ENCODE measurements at places on chromosomes 1 and 21. TPM values are rescaled to one million over a fixed set of nuclear protein-coding genes. Genes with fewer than 3 reads are reported as not detected.

GRCh38 chr21:33033094-33033951 lies 7.6 kb downstream of the OLIG2 start:
- peaks cover 5% of the 10 kb centered on the region for H3K36me3 ChIP-seq
- peaks cover 20% of the 10 kb centered on the region for H3K27me3 ChIP-seq
- peak; percentile 52 for DNase-seq
- H3K27ac ChIP-seq, result no peak overlapping the region

DNA sequence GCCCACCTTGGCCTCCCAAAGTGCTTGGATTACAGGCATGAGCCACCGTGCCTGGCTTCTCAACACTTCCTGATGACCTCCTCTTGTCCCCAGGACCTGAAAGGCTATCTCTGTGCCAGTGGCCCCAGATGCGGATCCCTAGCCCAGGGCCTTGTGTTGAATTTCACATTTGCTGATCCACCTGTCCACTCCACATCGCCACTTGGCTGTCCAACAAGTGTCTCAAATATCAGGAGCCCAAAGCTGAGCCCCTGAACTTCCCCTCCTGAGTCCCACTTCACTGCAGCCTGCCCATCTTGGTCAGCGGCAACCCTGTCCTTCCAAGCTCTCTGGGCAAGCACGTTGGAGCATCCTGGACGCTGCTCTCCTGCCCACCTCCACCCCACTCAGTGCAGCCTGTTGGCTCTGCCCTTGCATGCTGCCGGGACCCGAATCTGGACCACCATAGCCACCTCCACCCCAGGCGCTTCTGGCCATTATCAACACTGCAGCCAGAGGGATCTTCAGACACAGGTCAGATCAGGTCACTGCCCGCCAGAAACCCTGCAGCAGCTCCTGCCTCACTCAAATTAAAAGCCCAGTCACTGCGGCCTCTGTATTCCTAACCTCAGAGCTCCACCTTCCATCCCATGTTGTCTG lies 352.5 kb upstream of the VAMP3 start:
- peaks cover 6% of the 10 kb centered on the region for H3K27me3 ChIP-seq
- H3K36me3 ChIP-seq, result peaks cover 22% of the 10 kb centered on the region
- H3K4me1 ChIP-seq, result no peaks in the 10 kb centered on the region
- no peak overlapping the region for H3K27ac ChIP-seq
- H3K4me3 ChIP-seq, result no peak overlapping the region

DNA sequence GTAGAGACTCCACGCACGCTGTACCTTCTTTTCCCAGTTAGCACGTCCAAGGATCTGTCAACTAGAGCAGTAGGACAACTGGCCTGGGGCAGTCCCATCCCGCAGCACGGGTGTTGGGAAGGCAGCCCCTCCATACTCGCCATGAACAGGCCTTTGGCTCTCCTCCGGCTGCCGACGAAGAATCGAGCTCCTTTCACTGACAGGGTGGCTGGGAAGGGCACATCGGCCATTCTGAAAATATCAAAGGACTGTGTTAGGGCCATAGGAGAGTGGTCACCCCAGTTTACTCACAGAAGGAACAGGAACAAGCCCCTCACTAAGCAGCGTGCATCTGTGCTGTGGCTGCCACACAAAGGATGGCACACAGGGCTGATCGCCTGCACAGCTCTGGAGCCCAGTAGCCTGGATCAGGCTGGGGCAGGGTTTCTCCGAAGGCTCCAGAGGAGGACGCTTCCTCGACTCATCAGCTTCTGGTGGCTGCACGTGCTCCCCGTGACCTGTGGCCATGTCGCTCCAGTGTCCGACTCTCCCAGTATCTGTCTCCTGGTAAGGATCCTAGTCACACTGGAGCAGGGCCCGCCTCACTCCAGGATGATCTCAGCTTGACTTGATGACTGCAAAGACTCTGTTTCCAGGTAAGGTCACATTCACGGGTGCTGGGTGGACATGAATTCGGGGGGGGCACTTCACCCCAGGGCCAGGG lies 8.9 kb downstream of the KRTAP10-1 start:
- DNase-seq, result no peak
- H3K36me3 ChIP-seq, result peaks cover 6% of the 10 kb centered on the region
- H3K27me3 ChIP-seq, result peaks cover 5% of the 10 kb centered on the region
- H3K27ac ChIP-seq, result no peak overlapping the region

DNA sequence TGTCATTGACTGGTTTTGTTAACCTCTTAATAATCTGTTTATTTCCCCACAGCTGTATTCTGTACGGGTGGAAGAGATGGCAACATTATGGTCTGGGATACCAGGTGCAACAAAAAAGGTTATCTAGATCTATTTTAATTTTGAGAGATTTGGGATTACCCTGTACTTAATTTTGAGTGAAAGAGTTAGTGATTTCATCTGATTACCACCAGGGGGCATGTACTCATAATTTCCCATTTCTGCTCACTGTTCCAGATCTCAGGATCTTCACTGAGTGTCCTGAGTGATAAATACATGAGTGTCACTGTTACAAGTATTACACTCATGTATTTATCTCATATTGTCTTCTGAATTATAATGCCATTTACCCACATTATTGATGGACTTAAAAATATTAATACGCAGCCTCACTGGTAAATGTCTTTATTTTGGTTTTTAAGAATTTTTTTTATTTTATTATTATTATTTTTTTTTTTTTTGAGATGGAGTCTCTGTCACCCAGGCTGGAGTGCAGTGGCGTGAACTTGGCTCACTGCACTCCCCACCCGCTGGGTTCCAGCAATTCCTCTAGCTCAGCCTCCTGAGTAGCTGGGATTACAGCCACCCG lies 27.4 kb downstream of the DTL start:
- no peaks in the 10 kb centered on the region for H3K27me3 ChIP-seq
- DNase-seq, result no peak

- no peaks in the 10 kb centered on the region for H3K36me3 ChIP-seq
- no peak overlapping the region for H3K4me3 ChIP-seq
- H3K4me1 ChIP-seq, result no peaks in the 10 kb centered on the region
- no peak overlapping the region for H3K27ac ChIP-seq
- H3K27me3 ChIP-seq, result no peaks in the 10 kb centered on the region
- DNase-seq, result no peak
Measured at GRCh38 chr1:191953526-191953925, 204.7 kb upstream of the RGS18 start.

DNA sequence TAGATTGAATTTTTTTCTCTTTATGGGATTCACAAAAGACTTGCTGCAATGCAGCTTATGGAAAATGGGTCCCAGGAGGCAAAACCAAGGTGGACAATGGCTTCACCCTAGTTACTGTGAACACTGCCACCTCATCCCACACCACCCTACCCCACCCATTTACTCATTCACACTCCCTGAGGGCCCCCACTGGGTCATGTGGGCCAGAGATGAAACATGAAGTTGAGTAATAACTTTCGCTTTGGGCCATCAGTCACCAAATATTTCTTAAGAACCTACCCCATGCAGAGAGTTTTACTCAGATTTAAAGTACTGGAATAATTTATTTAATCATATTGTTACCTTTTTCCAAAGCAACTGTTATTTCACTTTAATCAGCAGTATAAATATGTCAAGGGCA lies 191.8 kb downstream of the TPR start:
- H3K4me3 ChIP-seq, result no peak overlapping the region
- peaks cover 15% of the 10 kb centered on the region for H3K4me1 ChIP-seq
- DNase-seq, result no peak
- no peaks in the 10 kb centered on the region for H3K27me3 ChIP-seq
- no peaks in the 10 kb centered on the region for H3K36me3 ChIP-seq

GRCh38 chr1:38062361-38063288 lies 16.0 kb upstream of the POU3F1 start:
- no peaks in the 10 kb centered on the region for H3K27me3 ChIP-seq
- no peak overlapping the region for H3K27ac ChIP-seq
- peaks cover 22% of the 10 kb centered on the region for H3K4me1 ChIP-seq
- DNase-seq, result no peak
- H3K4me3 ChIP-seq, result no peak overlapping the region

- no peaks in the 10 kb centered on the region for H3K36me3 ChIP-seq
- H3K27me3 ChIP-seq, result no peaks in the 10 kb centered on the region
- no peak for DNase-seq
- H3K4me1 ChIP-seq, result no peaks in the 10 kb centered on the region
- no peak overlapping the region for H3K27ac ChIP-seq
Measured at GRCh38 chr21:41294548-41295231, 21.9 kb upstream of the FAM3B start.

DNA sequence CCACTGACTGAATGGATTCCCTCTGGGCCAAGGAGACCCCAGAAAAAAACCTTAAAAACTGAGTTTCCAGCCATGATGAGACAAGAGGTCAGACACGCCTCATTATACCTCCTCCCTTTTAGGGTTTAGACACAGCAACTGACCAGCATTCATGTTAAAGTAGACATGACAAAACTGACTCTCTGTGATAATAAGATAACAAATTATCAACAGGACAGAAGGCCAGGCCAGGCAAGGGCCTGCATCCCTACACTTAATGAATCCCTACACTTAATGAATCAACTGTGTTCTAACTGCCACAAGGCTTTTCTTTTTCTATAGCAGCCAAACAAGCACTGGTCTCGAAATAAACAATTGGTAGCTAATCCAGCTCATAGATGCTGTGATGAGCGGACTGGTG lies 33.3 kb upstream of the FAM89A start:
- no peaks in the 10 kb centered on the region for H3K4me1 ChIP-seq
- H3K4me3 ChIP-seq, result no peak overlapping the region
- H3K36me3 ChIP-seq, result peaks cover 3% of the 10 kb centered on the region
- DNase-seq, result no peak
- H3K27ac ChIP-seq, result no peak overlapping the region

DNA sequence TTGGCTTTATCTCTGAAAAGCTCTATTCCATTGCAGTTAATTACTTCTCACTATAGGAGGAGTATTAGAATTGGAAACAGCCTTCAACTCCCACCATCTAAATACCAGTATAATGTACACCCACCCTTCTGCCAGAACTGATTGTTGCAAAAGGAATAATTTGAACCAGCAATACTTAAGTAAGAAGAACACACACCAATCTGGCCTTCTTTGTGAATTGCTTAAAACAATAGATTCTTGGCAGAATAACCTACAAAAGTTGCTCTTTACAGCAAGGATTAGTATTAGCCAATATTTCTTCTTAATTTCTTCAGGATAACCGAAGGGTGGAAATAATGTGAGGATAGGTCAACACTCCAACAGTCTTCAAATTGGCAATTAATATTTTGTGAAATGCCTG lies 54.9 kb upstream of the ADAMTS5 start:
- peaks cover 4% of the 10 kb centered on the region for H3K27me3 ChIP-seq
- no peak overlapping the region for H3K27ac ChIP-seq
- no peak overlapping the region for H3K4me3 ChIP-seq
- DNase-seq, result no peak
- H3K4me1 ChIP-seq, result peaks cover 10% of the 10 kb centered on the region

DNA sequence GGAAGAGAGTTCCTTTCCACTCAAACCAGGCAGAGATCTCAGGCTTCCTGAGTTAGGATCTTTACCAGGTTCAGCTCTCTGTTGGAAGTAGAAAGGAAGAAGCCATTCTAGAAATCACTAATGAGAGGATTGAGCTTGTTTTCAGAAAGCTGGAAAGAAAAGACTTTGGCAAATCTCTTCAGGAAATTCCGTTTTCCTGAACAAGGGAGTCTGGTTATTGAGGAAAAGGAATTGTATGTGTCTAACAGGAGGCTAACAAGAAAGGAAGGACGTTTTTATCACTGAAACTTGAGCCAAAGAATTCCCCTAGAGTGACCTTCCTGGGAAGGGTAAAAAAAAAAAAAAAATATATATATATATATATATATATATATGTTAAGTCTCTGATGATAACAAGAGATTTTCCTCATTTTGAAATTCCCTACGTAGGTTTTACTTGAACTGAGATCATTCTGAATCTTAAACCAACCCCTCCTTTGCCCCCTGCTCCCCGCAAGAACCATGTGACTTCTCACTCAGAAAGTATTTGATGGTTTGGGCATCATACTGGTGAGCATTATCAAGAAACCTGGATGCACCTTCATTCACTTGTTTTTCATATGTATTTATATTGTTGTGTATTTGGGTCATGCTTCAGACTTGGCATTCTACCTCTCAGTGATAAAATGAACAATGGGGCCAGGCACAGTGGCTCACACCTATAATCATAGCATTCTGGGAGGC lies 98.4 kb upstream of the BMP8A start:
- no peaks in the 10 kb centered on the region for H3K36me3 ChIP-seq
- peaks cover 19% of the 10 kb centered on the region for H3K4me1 ChIP-seq
- H3K27me3 ChIP-seq, result peaks cover 6% of the 10 kb centered on the region
- H3K27ac ChIP-seq, result no peak overlapping the region
- DNase-seq, result no peak

DNA sequence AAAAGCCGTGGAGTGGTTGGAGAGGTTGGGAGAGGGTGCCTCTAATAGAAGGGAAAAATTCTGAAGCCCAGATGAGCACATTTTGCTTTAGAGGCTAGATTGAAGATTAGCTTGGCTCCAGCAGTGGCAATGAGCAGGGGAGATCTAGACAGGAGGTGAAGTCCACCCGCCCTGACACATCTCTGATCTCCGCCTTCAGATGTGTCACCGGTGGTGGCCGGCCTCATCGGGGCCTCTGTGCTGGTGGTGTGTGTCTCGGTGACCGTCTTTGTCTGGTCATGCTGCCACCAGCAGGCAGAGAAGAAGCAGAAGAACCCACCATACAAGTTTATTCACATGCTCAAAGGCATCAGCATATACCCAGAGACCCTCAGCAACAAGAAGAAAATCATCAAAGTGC lies 8.4 kb downstream of the SYT11 start:
- H3K36me3 ChIP-seq, result peaks cover 3% of the 10 kb centered on the region
- peaks cover 5% of the 10 kb centered on the region for H3K27me3 ChIP-seq
- no peak overlapping the region for H3K27ac ChIP-seq
- DNase-seq, result no peak
- H3K4me1 ChIP-seq, result peaks cover 30% of the 10 kb centered on the region
- peak overlapping the region; percentile 31 for H3K4me3 ChIP-seq

- H3K4me3 ChIP-seq, result no peak overlapping the region
- no peak overlapping the region for H3K27ac ChIP-seq
- H3K4me1 ChIP-seq, result peaks cover 9% of the 10 kb centered on the region
Measured at GRCh38 chr1:94855307-94855700, 35.1 kb downstream of the SLC44A3 start.

GRCh38 chr1:73839922-73840321 lies 358.1 kb downstream of the LRRIQ3 start:
- H3K36me3 ChIP-seq, result no peaks in the 10 kb centered on the region
- no peak overlapping the region for H3K4me3 ChIP-seq
- H3K27ac ChIP-seq, result no peak overlapping the region
- peak; percentile 23 for DNase-seq
- H3K4me1 ChIP-seq, result peaks cover 4% of the 10 kb centered on the region

FCRL6 gene
- total RNA-seq, result not detected

MATN1 gene
- 0.22 TPM for total RNA-seq

NCF2 gene
- not detected for total RNA-seq

IGSF21 gene
- 1.3 TPM for total RNA-seq

FAM20B gene
- total RNA-seq, result 39.3 TPM

TNFRSF14 gene
- 1.2 TPM for total RNA-seq

OSCP1 gene
- total RNA-seq, result 6.3 TPM

KCNE1 gene
- total RNA-seq, result 1.6 TPM

THEM5 gene
- not detected for total RNA-seq

ATAD3A gene
- total RNA-seq, result 32.1 TPM

SLC45A1 gene
- total RNA-seq, result 6.1 TPM

All from glutamatergic neuron (in vitro differentiated cells).